ENCODE measurements at places on chromosomes 6 and 20.

DNA sequence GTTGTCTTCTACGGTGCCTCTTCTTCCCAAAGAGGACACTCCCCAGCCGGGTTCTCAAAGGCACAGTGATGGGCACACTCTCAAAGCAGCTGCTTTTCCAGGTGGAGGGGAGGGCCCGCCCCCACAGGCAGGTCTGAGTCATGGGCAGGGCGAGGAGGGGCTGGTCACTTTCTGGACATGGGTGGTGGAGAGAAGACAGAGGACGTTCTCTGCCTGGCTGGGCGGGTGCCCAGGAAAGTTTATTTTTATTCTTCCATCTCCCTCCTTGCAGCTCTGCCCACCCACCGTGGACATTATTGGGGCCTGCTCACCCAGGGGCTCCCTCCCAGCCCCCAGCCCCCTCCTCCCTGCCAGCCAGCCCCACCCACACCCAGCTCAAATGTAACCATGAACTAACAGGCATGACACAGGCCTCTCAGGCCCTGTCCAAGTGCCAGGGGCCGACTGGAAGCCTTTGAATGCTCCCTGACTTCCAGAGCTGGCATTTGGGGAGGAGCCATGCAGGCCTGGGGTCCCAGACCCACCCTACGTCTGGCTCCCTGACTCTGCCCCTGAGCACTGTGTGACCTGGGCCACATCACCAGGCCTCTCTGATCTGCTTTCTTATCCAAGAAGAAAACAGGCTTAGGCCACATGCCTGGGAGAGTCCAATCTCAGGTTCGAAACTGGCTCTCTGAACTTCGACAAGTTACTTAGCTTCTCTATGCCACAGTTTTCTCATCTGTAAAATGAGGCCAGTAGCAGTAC, 8.0 kb downstream of the TGM2 start:
- no peak for DNase-seq

DNA sequence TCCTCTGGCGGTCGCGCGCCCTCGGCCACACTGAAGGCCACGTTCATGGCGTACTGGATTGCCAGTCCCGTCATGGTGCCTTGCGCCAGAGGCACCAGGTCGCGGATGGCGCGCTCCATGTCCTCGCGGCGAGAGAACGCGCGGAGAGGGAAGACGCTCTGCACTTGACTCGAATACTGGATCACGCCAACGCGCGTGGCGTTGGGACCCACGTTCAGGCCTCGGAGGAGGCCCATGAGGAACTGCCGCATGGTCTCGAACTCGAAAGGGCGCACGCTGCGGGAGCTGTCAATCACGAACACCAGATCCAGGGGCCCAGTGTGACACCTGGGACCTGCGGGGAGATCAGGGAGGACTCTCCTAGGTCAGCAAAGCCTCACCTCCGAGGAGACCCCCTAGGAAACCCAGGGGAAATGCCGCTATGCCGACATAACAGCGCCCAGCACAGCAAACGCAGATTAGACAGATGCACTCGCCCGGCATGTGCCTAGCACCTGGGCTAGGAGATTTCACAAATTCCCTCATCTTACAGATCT, 2.1 kb upstream of the RBPJL start:
- no peak for DNase-seq

- no peak for DNase-seq
Measured at GRCh38 chr20:52793339-52793963, 178.7 kb upstream of the TSHZ2 start.

DNA sequence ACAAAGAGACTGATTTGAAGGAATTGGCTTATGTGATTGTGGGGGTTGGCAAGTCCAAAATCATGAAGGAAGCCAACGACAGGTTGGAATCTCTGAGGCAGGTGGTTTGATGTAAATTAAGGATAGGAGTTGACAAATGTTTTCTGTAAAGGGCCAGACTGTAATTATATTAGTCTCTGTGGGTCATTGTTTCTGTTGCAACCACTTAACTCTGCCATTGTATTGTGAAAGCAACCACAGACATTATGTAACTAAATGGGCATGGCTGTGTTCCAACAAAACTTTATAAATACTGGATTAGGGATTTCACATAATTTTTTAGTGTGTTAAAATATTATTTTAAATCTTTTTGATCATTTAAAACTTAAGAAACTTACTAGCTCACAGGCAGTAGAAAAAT, 199.2 kb upstream of the MYLIP start:
- no peak for DNase-seq

GRCh38 chr6:114362957-114363356, 20.1 kb upstream of the HS3ST5 start:
- no peak for DNase-seq

DNA sequence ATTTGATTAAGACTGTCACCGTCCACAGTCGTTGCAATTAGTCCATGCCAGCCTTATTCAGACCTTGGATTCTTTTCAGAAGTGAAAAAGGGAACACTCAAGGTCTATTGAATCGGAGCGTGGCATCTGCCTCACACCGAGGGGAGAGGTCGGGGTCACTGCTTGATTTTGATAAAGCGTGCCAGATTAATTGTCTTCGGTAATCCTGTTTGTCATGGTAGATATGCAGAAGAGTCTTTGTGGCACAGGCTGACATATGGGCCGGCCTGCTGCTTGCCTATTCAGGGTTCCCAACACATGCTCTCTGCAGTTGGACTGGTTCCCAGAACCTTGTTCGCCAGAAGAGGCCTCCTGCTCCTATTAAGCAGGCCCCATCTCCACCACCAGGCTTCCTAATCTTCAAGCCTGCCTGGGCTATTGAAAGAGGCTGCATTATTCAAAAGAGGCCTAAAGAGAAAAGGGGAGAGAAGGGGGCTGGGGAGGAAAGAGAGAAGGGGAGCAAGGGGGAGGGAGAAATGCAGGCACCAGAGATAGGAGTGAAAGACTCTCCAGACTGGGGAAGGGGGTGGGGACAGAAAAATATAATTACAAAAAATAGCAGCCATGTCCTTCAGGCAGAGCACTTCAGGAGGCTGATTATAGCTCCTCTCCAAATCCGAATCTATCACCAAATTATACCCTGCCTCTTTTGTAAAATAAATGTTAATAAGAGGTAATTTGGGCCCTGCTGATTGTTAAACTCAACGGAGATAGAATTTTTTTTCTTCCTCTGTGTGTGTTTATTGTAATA, 611.3 kb downstream of the HDGFL1 start:
- no peak for DNase-seq

DNA sequence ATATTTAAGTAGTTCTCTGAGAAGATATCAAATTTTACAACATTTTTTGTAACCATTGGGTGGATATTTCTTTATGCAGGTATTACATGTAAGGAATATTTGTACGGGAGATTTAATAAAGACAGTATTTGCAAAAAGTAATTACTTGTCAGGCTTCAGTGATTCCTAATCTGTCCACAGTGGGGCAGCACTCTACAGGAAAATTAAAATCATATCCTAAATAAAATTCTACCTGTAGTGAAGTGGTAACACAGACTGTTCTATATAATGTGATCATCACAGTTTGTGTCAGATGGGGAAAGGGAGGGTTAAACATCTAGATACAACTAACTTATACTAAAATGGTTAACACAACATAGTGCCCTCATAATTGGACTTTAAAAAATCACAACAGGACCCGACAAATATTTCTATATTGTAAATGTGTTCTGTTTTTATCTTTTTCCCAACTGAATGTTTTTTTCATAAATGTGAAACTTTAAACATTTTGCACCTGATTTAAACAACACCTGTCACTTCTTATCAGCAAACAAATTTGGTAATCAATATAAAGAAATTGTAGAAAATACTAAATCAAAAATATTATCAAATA, 145.6 kb upstream of the MANEA start:
- no peak for DNase-seq

- DNase-seq = no peak
Measured at GRCh38 chr6:167056370-167056769, 57.2 kb downstream of the CEP43 start.

DNA sequence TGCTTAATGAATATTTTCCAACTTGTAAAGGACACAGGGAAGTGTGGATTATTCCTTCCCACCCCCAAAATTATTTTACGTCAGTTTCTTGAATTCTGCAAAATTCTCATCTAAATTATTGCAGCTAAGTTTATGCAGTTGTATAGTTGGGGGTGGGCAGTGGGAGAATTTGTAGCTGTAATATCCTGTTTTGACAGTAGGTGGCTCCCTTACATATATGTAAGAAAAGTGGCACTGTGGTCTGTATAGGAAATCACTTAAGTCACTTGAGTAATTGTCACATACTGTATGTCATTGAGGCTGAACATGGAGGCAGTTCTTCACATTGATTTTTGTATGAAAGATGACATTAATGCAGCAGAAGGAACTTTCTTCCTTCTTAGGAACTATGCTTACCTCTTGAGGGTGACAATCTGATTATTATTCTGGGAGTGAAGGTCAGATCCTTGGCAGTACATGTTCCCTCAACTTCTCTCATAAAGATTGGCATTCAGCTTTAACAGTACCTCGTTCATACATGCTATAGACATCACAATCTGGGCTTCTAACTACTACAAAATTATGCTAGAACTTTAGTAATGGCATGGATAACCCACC, 14.6 kb upstream of the CFAP206 start:
- DNase-seq = no peak

GRCh38 chr6:71466362-71466761, 177.8 kb downstream of the OGFRL1 start:
- no peak for DNase-seq

DNA sequence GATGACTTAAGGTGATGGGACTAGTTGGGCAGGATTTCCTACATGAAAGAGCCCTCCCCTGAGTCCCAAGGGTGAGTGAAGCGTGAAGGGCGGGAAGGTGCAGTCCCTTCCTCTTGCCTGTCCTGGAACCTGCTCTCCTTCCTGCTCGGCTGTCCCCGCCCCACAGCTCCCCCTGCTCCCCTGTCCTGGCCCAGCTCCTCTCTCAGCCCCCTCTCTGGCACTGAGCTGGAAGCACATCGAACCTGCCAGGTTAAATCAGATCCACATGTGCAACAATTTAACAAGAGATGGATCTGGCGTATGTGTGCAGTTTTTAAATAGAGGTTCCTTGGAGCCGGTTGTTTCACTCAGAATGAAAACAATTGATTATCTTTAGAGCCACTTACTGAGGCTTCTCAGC, 95.0 kb downstream of the LRFN2 start:
- no peak for DNase-seq

DNA sequence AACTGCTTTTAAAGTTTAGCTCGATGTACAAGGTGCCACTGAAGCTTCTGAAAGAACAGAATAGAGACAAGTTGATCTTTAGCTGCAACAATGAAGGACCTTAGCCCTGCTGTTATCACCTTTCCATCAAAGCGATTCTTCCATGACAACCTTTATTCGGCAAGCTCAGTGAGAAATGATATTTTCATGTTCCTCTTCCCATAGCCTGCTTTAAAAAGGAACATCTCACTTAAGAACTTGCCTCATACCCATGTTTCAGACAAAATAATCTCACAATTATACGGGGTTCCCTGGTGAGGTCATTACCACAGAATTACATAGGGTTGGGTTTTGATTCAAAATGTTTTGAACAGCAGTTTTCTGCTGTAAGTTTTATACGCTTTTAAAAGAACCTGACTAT, 264.2 kb downstream of the THBS2 start:
- DNase-seq = no peak

DNA sequence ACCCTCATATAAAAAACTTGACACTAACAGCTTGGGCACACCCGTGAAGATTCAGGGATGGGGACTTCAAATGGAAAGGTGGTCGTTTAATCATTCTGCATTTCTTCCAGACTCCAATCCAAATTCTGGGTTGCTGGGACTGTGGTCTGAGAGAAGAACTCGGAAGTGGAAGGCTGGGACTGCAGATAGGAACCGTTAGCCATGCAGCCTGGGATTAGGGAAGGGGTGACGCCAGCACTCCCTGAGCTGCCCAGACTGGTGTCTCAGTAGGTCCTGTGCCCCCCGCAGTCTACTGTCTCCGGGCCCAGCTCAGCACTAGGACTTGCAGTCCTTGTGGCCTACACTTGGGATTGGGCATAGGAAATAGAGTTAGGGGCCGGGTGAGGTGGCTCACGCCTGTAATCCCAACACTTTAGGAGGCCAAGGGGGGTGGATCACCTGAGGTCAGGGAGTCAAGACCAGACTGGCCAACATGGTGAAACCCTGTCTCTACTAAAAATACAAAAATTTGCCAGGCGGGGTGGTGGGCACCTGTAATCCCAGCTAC, 511 bp upstream of the CLIC1 start:
- DNase-seq = no peak

- DNase-seq = no peak
Measured at GRCh38 chr6:170416959-170417606, 110.5 kb downstream of the FAM120B start.

DNA sequence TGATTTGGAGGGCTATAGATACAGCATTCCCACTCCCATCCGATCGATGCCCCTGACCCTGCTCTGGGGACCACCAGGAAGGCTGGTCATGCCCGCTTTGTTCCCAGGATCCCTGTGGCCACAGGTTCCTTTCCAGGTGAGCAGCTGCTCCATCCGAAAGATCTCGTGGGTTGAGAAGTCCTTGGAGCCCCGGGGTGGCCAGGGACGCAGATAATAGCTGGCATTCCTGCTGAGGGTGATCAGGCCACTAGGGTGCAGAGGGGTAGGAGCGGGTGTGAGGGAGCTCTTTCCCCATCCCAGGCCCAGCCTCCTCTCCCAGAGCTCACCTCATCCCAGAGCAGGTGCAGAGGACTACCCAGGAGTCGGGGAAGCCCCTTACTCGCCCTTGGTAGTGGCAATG, 7.4 kb downstream of the ADAM33 start:
- no peak for DNase-seq

DNA sequence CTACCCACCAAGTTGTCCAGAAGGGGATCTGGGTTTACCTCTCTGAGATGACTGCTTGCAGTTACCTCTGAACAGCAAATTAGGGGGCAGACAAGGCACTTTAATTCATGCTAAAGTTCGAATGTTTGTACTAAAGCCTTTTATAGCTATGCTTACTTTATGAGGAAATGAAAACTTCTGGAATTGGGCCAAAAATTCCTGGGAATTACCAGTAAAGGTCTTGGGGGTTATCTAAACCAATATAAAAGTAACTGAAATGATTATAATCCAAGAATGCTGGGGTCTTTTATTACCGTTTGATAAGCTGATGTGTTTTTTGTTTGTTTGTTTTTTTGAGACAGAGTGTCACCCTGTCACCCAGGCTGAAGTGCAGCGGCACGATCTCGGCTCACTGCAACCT, 7.9 kb upstream of the LZTS3 start:
- no peak for DNase-seq

DNA sequence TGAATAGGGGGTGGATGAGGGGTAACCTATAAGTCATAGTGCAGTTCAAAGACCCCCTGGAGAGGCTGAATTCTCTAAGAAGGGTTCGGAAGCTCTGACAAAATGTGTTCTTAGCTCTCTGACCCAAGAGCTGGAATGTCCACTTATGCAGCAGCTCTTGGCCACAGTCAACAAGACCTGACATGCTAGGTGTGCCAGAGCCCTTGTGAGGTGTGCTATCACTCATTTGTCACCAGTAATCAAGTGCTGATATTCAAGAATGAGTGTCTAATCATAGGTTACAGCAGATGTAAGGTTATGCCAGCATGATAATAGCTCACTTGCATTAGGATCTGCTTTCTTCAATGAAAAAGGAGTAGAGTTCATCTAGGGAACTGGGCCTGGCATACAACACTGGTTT, 28.1 kb downstream of the TOMM6 start:
- DNase-seq = no peak

GRCh38 chr6:108157981-108158525, 7.8 kb upstream of the NR2E1 start:
- no peak for DNase-seq

Measured in activated CD8-positive, alpha-beta memory T cell treated with anti-CD3 and anti-CD28 coated beads, Interleukin-2, amount 50 U/mL, for 48 hours (primary cell).